ENCODE measurements at places on chromosomes 3 and 15.

DNA sequence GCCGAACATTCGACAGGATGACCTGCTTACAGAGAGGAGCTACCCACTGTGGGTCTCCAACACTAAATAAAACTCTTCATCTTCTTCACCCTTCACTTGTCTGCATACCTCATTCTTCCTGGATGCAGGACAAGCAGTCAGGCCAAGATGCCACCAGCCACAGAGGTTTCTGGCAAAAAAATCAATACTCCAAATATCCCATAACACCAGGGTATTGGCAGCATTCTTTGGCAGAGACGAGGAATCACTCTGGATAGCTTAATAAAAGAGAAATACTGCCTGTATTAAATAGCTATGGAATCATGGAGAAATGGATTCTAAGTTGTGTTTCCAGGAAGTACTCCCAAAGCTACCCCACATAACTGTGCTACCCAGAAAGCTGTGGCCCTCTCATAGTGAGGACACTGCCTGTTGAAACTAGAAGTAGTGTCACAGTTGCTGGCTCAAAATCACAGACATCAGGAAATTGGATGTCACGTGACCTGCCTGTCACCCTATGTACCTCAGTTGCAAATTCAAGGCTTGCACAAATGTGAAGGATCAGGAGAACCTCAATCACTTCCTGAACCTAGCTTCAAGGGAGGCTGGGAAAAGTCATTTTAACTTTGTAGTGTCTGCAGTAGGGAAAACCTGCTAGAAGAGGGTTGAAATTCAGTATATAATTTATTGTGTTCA, 11.0 kb upstream of the LRRC31 start:
- DNase-seq = no peak

DNA sequence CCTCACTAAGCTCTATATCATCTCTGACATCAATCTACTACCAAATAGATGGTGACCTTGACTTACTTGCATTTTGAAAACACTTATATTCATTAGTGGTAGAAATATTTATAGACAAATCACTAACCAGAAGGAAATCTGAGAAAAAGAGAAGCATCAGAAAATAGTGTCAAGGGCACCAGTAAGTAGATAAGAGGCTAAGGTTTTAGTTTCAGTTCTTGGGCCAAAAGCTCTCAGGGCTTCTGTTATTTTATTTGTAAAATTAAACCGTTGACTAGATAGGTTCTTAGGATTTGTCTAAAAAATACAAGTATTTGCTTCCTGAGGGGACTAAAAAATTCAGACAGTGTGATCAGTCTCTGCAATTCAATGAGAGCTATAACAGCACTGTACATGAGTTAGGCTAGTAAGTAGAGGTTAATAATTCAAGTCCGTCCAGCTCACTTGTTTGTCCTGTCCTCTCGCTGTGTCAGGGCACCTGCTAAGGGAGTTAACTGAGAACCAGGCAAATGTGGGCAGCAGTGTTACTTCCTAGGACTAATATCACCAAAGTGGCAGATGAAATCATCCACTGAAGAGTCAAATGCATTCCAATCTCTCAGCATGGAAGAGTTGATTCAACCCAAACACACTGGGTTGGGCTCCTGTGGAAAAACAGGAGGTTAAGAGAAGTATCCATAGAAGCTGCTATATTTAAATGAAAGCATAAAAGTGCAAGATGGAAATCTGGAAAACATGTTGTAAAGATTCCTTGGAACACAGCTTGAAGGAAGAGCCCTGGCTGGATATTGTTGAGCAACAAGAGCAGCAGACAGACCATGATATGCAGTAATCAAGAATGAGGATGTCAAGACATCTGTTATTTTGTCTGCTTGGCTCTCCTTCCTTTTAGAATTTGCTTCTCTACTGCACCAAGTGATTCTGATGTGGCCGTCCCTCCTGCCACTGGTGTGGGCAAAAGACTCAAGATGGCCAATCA, 134.9 kb upstream of the ZBTB20 start:
- DNase-seq = no peak

DNA sequence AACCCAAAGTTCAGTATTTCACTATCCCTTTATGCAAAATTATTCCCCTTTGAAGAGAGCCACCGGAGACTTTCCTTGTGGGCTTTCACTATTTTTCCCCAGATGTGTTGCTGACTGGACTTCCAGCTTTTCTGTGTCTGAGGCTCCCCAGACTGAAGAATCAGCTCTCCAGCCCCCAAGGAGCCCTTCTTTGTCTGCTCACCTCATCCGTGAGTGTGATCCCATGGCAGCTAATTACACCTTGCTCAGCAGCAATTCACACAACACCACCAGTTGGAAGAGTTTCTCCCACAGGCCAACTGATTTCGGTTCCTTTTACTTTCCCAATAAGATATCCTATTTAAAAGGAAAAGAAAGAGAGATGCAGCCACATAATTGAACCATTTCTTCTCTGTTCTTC, 249.5 kb upstream of the TRIM42 start:
- no peak for DNase-seq

GRCh38 chr3:14248477-14248848, 69.8 kb downstream of the LSM3 start:
- no peak for DNase-seq

GRCh38 chr3:126208182-126208581, 27.8 kb upstream of the ALDH1L1 start:
- DNase-seq = peak; percentile 20

- DNase-seq = peak; percentile 92
These were observed at the start of gene PSMD6 for GRCh38 chr3:64023187-64023860. PSMD6 (minus strand) TSS chr3:64023494; CDS start chr3:64023419, 75 bp downstream.

DNA sequence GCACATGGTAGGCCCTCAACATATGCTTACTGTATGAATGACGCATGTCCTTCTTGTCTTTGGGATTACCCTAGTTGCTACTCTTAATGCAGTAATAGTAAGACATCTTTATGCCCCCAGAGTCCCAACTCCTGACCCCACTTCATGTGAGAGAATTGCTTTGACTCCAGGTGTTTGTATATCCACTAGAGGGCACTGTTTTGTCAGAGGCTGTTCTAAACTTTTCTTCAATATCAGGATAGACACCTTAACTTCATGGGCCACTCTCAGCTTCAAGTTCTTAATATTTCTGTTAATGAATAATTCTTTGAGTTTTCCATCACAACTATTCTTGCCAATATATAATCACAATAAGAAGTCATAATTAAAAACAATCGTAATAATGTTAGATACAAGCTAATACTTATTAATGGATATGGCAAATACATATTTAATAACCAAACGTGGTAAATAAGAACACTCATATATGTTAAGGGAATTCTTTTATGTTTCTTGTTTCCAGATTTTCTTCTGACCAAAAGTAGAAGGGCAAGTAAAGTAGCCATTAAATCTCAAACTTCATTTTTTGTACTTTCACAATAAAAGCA, 337.2 kb upstream of the DNAJC19 start:
- DNase-seq = peak; percentile 47

DNA sequence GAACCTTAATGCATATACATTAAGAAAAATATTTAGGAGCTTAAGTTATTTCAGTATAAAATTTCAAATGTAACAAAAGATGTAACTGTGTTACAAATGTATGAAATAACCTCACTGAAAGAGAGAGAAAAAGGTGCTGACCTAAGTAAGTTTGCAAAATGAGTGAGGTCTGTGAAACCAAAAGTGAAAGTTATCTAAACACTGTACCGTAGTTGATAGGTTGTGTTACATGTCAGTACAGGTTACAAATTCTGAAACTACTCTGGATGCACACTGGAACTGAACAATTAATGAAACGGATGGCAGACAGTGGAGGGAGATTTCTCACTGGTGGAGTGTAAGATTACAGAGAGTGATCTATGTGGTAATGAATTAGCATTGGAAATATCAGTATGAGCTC, 420.7 kb downstream of the ZNF385D start:
- DNase-seq = no peak

GRCh38 chr3:108976058-108976457, 22.4 kb upstream of the GUCA1C start:
- no peak for DNase-seq

DNA sequence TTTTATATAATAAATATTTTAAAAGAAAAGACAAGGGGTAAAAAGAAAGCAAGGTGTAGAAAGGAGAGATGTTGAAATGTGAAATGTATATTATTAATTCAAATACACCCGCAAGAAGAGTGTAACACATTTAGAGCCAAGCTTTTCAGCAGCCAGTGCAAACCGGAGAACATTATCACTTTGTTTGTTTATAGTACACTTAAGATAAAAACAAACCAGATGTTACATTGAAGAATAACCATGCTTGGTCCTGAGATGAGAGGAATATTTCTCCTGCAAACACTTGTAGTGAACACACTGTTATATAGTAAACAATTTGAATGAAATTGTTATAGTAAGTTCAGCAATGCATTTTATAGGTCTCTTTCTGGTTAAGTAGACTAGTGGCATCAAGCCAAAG, 1441.5 kb downstream of the OTOL1 start:
- no peak for DNase-seq

DNA sequence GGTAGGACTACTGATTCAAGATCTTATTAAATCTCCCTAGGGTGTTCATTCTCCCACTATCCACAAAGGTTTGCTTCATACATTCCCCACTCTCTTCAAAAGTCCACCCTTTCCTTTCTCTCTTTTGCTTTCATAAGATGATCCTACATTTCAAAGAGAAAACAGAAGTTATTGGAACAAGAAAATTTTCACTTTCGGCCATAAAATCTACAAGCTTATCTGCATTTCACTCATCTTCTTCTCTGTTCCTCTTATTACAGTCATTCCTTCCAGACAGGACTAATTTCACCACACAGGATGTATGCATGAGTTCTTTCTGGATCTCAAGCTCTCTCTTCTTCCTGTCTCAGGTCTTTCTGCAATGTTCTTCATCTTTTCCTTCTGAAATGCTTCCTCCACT, 238.7 kb downstream of the ISL2 start:
- no peak for DNase-seq

GRCh38 chr3:16658004-16658924, 53.0 kb upstream of the DAZL start:
- DNase-seq = peak; percentile 97

DNA sequence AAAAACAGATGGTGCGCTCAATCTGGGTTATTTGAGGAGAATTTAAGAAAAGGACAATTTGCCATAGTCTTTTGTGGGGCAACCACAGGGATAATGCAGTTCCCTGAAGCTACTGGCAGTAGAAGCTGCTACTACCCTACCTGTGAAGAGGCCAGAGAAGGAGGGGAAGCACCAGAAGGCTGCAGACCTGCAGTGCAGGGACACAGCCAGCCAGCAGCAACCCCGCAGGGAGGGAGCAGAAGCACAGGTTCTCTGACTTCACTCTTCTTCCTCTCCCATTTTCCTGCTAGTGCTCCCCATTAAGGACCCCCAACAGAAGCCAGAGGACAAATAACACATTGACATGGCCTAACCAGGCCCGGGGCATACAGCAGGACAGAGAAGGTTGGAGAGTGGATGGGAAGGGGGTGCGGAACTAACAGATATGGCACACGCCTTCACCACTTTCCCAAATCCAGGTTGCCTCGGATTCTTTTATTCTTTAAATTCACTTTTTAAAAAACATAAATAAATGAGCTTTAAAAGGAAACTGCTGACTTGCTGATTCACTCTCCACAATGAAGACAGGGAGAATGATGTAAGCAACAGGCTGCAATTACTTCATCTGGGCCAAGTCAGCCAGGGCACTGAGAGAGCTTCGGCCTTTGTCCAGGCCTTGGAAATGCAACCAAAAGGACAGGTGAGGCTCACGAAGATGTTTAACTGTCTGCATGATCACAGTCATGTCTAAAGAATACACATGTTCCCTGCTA, 30.1 kb downstream of the POPDC2 start:
- DNase-seq = peak; percentile 38

- DNase-seq = no peak
These were observed 38.7 kb upstream of the DNAAF4 start for GRCh38 chr15:55546718-55547117.

- no peak for DNase-seq
These were observed 11.8 kb downstream of the TOP2B start for GRCh38 chr3:25652921-25653320.

- DNase-seq = peak; percentile 54
These were observed 3.4 kb downstream of the GAP43 start for GRCh38 chr3:115626721-115627120.

GRCh38 chr15:42712584-42712983, 24.3 kb downstream of the CDAN1 start:
- DNase-seq = no peak

GRCh38 chr3:61334783-61335182, 83.5 kb upstream of the FHIT start:
- peak; percentile 95 for DNase-seq
